Caco-2 (cell line): ENCODE measurements at places on chromosomes 3 and 15.

DNA sequence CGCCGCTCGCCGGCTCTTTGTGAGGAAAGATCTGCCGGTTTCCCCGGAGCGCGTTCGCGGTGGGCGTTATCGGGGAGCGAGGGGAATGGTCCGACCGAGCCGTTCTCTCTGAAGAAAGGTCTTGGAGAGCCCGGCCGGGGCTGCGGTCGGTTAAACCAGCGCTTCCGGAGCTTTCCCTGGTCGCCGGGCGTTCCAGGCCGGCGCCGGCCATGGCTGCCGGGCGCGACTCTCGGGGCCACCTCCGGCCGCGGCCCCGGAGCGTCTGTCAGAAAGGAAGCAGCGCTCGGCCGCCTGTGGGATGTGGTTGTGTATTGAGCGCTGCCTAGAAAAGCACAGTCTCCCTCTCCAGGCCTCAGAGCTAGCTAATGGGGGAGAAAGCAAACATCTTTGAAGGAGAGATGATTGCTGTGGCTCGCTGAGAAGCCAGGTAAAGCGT, 731 bp downstream of the FYTTD1 start:
- peak; percentile 53 for DNase-seq

GRCh38 chr3:131957511-131957910, 77.3 kb downstream of the CPNE4 start:
- DNase-seq, result no peak

- no peak for DNase-seq
These were observed 200.6 kb downstream of the EDEM1 start for GRCh38 chr3:5388091-5388490.

- DNase-seq, result no peak
These were observed 248.6 kb downstream of the RPLP1 start for GRCh38 chr15:69701198-69701597.

DNA sequence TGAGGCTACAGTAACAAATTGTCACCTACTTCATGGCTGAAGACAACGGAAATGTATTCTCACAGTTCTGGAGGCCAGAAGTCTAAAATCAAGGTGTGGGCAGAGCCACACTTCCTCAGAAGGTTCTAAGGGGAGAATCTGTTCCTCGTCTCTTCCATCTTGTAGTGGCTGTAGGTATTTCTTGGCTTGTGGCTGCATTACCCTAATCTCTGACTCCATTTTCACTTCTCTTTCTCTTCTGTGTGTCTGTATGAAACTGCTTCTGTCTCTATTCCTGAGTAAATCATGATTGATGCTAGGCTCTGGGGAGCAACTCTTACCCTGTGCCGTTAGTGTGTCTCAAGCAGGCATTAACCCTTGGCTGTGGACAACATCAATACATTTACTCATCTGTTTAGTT, 164.7 kb downstream of the SQOR start:
- no peak for DNase-seq

GRCh38 chr3:164418414-164418813, 659.9 kb downstream of the SI start:
- DNase-seq, result no peak

DNA sequence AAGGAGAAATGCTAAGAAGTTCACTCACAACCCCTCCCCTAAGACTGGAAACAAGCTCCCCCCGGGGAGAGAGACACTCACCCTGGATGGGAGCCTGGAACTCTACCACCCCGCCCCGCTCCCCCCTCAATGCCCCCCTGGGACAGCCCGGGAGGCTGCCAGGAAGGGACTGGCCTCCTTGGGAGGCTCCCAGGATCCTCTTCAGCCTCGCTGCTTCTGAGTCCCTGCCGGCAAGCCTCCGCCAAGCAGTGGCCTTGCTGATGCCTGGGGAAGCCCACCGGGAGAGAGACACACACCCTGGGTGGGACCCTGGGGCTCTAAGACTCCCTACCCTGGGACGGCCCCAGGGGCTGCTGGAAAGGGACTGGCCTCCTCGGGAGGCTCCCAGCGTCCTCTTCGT, 33.4 kb downstream of the CPEB1 start:
- no peak for DNase-seq

DNA sequence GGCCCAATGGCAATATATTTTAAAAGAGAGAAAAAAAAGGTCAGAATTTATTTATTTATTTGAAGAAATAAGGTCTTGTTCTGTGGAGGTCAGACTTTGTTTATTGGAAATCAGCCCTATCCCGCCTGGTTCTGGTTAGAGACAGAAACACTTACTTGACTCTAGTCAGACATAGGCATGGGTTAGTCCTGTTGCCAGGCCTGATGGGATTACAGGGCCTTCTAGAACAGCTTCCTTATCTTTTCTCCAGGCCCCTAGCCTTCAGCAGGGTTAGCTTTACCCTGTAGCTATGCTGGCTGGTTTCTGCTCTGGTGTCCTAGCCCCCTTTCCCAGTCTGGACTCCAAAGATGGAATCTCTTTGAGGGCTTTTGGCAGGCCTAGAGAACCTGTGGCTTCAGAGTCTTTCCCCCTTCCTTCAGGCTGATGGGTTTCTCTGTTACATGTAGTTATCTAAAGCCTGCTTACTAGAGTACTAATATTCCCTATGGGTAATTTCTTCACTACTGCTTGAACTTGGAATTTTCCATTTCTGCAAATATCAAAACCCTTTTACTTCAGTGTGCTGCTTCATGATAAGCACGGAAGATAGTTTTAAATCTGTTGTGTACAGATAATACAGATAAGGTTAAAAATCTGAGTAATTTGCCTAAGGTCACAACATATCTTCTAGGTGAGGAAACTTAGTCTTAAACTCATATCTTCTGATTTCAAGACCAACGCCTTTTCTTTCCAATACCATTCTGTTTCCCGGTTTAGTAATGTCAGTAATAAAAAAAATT, 10.6 kb downstream of the IREB2 start:
- no peak for DNase-seq

DNA sequence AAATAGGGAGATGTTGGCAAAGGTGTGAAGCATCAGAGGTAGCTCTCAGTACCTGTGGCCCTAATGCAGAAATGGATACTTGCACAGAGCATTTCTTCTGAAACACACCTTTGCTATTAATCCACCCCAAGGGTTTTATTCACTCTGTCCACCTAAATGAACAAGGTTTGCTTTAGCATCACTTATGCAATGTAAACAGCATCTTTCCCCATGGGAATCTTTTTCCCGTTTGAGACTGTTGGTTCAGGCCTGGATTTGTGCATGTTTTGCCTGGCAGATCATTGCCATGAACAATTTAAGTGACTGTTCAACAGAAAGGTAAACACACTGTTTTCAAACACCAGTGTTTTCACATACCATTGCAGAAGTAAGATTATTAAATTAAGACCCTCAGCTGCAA, 508.3 kb downstream of the SOX2 start:
- no peak for DNase-seq

GRCh38 chr3:86282106-86282787, 708.7 kb downstream of the VGLL3 start:
- no peak for DNase-seq

DNA sequence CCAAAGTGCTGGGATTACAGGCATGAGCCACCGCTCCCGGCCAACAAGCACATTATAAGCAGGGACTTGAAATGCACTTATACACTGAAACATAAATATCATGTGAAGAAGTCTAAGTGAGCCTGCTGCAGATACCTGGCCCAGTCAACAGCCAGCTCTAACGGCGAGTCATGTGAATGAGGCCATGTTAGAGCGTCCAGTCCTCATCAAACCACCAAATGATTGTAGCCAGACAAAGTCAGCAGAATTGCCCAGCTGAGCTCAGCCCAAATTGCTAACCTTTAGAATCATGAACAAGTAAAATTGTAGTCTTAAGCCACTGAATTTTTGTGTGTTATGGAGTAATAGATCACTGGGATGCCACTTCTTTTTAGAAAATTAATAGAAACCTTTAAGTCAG, 37.8 kb upstream of the UACA start:
- no peak for DNase-seq

- no peak for DNase-seq
These were observed 91.4 kb upstream of the PSMD6 start for GRCh38 chr3:64114651-64115050.

GRCh38 chr3:73894474-73895213, 269.9 kb upstream of the PDZRN3 start:
- no peak for DNase-seq

GRCh38 chr15:51812598-51812997, 16.9 kb upstream of the TMOD3 start:
- DNase-seq, result no peak

- no peak for DNase-seq
These were observed 951.6 kb downstream of the DIPK2A start for GRCh38 chr3:144923046-144923775.

DNA sequence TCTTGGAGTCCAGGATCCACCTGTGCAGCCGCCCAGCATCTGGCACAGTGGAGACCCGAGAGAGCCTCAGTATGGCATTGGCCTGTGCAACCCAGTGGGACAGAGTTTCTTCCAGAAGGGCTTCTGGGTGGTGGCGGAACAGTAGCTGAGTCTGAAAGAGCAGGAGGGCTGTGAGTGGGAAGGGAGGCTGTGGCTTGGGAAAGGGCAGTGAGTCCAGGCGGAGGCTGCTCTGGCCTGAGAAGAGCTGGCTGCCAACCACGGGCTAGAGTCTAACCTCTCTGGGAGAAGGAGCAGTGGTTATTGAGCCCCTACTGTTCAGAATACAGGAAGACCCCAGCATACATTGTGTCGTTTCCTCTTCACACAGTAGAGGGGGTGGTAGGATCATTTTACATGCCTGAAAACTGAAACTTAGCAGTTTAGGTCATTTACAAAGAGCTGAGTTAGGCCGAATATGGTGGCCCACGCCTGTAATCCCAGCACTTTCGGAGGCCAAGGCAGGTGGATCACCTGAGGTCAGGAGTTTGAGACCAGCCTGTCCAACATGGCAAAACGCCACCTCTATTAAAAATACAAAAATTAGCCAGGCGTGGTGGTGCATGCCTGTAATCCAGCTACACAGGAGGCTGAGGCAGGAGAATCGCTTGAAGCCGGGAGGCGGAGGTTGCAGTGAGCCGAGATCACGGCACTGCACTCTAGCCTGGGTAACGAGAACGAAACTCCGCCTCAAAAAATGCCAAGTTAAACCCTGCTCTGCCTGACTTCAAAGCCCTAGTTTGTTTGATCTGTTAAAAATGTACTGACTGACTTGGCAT, 3.2 kb downstream of the AEN start:
- peak; percentile 26 for DNase-seq

- DNase-seq, result no peak
These were observed 12.1 kb upstream of the SKOR1 start for GRCh38 chr15:67813104-67813634.

GRCh38 chr3:151684094-151684493, 49.6 kb upstream of the AADACL2 start:
- DNase-seq, result no peak

GRCh38 chr3:9101286-9101685, 138.0 kb upstream of the RAD18 start:
- no peak for DNase-seq

GRCh38 chr3:196138482-196139254, 56.8 kb upstream of the TFRC start:
- DNase-seq, result no peak

DNA sequence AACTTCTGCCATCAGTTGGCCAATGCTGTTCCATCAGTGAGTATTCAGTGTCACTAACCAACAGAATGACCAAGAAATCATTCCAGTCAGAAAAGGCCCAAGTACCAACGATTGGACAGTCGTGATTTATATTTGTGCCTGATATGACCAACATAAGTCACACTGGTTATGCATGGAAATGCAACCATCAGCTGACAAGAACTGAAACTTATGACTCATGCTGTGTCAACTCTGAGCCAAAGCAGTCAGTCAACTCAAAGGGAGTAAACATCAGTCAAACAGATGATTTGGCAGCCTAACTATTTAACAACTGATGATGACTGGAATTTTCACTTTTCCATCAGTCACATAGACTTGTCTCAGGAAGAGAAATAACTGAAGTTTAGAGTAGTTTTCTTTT, 142.4 kb downstream of the ANXA2 start:
- DNase-seq, result peak; percentile 29

GRCh38 chr15:69668039-69668705, 215.6 kb downstream of the RPLP1 start:
- DNase-seq, result no peak

GRCh38 chr3:13623101-13623654, 74.3 kb downstream of the FBLN2 start:
- peak; percentile 53 for DNase-seq

DNA sequence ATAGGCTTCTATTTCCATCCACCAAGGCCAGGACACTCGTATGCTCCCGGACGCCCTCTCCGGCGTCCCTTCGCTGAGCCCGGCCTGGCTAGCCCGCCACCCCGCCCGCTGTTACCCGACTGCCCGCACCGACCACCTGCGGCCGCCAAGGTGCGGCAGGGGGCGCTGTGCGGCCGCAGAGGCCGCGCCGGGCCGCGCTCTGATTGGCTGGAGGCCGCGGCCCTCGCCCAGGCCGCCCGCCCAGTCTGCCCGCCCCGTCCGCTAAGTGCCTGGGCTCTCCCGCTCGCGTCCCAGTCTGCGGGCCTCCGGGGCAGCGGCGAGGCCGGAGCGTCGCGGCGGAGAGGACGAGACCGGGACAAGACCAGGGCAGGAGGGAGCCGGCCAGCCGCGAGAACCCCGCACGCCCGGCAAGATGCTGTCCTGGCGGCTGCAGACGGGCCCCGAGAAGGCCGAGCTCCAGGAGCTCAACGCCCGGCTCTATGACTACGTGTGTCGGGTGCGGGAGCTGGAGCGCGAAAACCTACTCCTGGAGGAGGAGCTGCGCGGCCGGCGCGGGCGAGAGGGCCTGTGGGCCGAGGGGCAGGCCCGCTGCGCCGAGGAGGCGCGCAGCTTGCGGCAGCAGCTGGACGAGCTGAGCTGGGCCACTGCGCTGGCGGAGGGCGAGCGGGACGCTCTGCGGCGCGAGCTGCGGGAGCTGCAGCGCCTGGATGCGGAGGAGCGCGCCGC, at the start of gene SYNM:
Gene SYNM, plus strand, starts transcription at position 293 of the 726 bp plus-strand sequence. Its CDS starts 120 bp downstream, at position 413.
- peak; percentile 88 for DNase-seq

DNA sequence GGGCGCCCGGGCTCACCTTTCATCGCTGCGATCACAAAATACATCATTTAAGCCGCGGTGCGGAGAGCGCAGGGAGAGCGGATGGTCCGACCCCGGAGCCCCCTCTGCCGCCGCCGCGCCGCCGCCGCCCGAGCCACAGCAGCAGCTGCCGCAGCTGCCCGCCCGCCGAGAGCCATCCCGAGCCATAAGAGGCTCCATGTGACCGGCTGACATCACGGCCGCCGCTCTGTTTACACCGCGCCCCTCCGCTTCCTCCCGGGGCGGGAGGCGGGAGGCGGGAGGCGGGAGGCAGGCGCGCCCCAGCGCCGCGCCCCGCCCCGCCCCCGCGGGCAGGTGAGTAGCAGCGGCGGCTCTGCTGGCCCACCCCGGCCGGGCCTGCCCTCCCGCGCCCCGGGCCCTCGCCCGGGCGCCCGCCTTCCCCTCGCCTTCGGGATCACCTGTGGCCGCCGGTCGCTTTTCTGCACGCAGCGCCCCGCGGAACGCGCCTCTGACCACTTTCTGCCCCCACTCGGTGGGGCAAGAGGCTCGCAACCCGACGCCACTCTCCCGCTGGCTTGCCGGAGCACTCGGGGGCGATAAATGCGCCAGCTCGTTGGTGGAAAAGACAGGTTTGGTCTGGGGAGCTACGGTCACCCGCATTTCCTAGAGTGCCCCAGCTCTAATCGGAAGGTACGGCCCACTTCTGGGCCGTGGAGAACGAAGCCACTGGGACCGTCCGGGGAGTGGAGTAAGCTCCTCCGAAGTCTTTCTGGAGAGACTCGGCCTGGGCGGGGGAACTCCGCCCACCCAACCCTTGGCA, 113.6 kb upstream of the ICE2 start:
- peak; percentile 80 for DNase-seq
